NCI-H2227 treated with DMSO at 0.1 percent for 48 hours (cell line): ENCODE measurements at places on chromosomes 13 and 19.

DNA sequence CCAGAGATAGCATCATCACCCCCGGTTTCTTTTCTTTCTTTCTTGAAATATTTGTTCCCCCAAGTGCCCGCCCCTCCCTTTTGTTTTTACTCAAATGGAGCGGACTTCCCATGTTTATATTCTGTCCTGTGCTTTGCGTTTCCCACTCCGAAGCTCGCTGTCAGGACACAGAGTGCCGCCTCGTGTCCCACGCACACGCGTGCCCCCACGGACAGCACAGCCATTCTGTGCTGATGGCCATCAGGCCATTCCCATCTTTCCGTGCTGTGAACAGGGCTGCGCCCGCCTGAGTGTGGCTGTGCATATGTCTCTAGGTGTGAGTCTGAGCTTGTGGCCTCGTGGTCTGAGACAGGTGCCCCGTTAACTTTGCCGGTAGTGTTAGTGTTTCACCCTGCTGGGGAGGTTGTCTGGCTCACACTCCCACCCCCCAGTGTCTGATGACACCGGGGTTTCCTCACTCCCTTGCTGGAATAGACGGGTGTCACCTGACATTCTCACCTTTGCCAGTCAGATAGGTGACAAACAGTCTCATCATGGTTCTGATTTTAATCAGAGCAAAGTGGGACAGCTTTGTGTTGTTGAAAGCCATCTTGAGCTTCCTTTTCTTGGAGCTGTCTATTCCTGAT lies 6.9 kb downstream of the PAK4 start:
- no peak for DNase-seq

- no peak for DNase-seq
Observed at GRCh38 chr13:50521006-50521830, 322.3 kb downstream of the DLEU7 start.

GRCh38 chr13:94658926-94659597 lies 53.3 kb downstream of the SOX21 start:
- no peak for DNase-seq

GRCh38 chr19:29952646-29953045 lies 10.6 kb downstream of the URI1 start:
- no peak for DNase-seq

DNA sequence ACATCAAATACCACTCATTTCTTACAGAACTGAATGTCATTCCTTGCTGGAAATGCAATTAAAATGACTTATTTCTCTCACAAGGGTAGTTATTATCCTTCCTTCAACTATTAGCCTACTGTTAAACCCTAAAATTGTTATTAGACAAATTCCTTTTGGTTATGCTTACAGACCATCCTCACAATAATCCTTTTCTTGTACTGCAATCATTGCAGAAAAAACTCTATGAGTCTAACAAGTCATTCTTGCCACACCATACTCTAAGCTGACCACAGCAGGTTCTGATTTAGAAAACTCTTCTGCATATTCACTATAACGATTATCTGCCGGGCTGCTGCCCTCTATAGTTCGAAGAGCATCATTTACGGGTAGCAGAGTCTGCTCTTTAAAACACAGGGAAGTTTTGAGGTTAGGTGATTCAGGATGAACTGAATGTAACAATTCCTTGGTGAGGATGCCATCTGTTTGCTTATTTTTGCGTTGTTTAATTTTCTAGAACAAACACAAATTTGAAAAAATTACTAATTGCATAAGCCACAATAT lies 38.2 kb downstream of the MTMR6 start:
- peak; percentile 6 for DNase-seq

DNA sequence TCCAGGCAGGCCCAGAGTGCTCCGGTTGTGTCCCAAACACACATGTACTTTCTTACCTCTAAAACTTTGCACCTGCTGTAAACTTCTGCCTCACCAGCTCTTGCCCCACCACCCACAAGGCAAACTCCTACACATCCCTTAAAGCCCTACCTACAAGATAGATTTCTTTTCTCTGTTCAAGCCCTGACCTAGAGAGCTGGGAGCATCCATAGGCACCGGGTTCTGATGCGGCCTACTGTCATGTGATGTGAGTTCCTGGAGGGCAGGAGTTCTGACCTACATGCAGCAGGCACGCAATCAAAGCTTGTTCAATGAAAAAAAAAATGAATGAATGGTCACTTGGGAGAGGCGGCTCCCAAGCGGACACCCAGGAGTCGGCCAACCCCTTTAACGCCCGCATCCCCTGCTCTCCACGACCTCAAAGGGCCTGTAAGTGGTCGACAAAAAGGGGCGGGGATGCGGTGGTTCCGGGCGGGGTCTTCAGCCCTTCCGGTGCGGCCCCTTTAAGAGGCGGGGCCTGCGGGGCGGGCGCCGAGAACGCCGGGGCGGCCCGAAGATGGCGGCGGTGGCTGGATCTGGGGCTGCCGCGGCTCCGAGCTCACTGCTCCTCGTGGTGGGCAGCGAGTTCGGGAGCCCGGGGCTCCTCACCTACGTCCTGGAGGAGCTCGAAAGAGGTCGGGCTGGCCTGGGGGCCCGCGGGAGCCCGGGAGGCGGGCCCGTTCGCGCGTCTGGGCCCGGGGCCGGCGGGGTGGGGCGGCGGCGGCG lies at the start of gene MAP1S:
Gene MAP1S (plus strand): TSS at position 534 of the 765 bp plus-strand sequence. CDS start 23 bp downstream, at position 557.
- peak; percentile 59 for DNase-seq

DNA sequence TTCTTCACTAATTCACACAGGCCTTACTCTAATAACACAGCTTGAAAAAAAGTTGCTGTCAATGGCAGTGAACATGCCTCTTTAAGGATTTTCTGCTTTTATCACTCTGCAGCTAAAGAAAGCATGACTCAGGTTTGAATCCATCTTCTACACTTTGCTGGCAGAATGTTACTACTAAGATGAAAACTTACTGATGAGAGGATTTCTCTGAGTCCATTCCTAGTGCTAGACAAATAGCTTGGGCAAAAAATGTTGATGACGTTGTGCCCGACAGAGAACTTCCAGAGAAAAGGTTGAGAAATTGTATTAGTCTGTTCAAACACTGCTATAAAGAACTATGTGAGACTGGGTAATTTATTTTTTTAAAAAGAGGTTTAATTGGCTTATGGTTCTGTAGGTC lies 572.0 kb downstream of the IRS2 start:
- DNase-seq: no peak

DNA sequence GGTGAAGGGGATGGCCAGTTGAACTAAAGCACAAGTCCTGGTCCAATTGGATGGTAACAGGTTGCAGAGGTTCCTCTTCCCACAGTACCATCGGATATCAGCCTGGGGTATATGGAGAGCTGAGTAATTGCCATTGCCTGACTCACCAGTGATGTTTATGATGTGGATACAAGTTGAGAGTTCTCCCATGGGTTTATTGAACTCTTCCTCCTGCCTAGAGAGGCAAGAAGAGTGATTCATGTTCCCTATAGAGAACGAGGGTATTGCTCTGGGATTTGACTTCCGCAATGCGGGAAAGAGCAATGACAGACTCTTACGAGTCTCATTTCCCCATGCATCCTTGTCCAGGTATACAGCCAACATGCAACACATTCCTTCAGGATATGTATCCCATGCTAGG lies 111.3 kb upstream of the PCDH9 start:
- DNase-seq: no peak

- no peak for DNase-seq
Observed at GRCh38 chr13:36959456-36960116, 39.5 kb upstream of the SMAD9 start.

GRCh38 chr13:22496803-22497508 lies 683.8 kb upstream of the SGCG start:
- DNase-seq: no peak

GRCh38 chr19:34856052-34856451 lies 70.7 kb upstream of the ZNF30 start:
- no peak for DNase-seq
